Body of pancreas (tissue), 4 donors: ENCODE measurements at places on chromosomes 7 and 10.

GRCh38 chr10:3323865-3324498 lies 151.4 kb upstream of the PITRM1 start:
- DNase-seq: no peak

GRCh38 chr7:23213755-23214154 lies 31.9 kb downstream of the NUP42 start:
- DNase-seq: no peak

DNA sequence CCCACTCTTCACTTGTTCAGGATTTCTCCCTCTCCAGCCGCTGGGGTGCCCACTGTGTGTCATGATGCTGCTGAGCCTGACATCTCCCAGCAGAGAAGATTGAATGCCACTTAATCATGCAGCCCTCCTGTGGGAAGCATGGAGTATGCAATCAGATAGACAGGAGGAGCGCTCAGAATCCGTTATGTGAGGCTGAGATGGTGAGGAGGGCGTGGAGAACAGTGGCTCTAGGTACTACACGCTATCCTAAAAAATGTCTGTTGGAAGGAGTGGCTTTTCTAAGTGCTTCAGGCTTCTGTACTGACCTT lies 334.3 kb downstream of the LRMDA start:
- DNase-seq: no peak

DNA sequence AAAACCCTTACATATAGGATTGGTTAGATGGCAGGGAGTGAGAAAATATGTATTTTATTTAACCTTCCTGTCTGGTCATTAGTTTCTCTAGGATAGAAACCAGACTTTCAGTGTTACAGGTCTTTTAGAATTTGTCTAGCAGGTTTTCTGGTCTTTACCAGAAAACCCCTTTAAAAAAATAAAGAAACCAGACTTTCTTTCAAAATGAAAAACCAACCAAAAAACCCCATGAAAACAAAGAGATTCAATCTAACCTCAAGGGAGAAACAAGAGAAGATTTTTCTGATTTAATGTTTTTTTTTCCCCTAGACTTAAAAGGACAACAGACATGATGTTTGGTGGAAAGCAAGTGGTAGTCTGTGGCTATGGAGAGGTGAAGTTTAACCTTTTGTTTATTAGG lies 28.7 kb upstream of the STRIP2 start:
- DNase-seq: no peak

- DNase-seq: no peak
Observed at GRCh38 chr7:141652691-141653090, 49.3 kb downstream of the DENND11 start.

GRCh38 chr7:94975336-94975735 lies 67.9 kb downstream of the PPP1R9A start:
- DNase-seq: no peak

DNA sequence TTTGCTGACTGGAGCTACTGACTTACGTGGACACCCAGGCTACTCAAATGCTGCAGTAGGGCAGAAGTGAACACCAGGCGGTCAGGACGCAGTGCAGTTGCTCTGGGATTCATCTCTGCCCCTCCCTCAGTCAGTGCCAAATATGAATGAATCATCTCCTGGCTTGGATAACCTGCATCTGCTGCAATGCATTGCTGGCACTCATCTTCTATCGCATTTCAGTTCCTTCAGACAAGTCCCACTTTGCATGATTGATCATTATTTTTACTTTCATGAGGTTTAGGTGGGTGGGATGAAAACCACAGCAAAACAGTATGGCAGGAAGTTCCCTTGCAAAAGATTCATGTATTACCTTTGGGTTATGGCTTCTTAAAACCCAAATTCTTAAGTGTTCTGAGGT lies 224.6 kb upstream of the NRP1 start:
- DNase-seq: no peak

DNA sequence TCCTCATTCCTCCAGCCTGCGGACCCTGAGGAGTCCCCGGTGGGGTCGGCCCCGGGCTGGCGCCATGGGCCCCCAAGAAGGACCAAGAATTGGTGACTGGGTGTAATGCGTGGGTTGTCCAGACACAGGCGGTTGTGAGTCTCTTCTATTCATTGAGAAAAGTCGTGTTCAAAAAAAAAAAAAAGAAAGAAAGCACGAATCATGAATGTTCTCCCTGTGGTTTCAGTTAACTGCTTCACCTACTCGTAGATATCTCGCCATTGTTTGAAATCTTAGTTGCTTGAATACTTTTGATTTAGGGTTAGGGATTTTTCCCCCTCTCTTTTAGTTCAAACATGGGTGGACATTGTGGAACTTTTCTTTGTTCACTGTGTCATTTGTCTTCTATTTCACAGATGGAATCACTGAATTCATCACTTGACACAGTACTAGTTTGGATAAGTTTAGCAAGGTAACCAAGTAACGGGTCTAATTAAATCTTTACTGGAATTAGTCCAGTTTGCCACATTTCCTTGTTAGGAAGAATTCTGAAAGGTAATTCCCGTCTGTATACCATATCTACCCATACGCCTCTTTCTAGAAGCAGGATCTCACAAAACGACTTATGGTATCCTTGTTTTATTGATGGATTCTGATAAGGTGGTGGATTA lies 775 bp downstream of the STARD3NL start:
- no peak for DNase-seq

DNA sequence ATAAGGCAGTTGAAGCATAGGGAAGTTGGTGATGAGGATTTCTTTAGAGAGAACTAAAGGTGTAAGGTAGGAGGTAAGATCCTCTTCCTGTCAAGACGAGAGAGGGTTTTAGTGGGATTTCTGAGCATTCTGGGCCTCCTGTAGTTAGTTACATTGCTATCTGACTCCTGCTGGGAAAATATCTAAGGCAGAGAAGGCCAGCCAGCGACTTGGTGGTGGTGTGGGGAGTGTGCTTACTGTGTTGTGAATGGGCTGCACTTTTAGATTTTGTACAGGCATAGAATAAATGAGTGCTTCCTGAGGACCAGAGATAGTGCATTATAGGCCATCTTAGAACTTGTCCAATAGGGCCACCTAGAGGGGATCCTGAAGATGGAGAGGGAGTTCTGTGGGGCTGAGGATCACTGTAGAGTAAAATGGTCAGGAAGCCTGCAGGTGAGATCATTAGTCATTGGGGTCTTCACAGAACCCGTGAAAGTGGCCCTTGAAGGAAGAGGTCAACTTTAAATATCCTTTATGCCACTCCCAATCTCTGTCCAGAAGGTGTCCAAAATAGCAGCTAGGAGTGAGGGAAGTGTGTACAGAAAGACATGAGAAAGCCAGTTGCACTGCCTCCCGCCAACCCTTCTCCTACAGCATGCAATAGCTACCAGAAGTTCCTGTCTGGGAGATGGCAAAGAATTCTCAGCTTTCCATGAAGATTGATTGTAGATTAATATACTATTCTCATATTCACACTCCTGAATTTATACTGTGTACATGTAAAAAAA lies 266.6 kb downstream of the POLR1F start:
- no peak for DNase-seq

DNA sequence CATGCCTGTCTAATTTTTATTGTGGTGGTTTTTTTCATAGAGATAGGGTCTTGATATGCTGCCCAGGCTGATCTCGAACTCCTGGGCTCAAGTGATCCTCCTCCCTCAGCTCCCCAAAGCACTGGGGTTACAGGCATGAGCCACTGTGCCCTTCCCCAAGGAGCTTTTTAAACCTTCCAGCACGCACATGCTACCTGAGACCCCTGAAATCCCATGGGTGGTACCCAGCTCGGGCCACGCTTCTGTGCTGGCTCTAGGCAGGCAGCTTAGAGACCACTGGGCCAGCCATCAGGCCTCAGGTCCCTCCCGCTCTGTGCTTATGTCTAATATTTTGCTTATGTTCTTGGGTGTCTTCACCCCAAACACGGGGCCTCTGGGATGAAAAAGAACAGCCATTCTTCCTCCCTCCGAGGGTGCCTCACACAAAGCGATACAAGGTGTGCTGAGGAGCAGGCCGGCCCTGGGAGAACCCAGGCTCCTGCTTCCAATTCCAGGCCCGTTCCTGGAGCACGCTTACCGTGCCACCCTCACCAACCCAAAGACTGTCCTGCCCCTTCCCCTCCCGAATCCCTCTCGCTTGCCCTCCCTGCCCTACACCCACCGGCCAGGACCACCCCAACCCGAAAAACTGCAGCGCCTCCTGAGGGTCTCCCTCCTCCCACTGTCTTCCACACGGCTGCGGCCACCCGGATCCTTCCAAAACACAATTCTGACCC lies 10.9 kb downstream of the SPOCK2 start:
- DNase-seq: no peak
